ENCODE measurements at places on chromosomes 7 and 10.

- DNase-seq = no peak
These were observed 14.1 kb upstream of the PPA1 start for GRCh38 chr10:70247360-70247759.

DNA sequence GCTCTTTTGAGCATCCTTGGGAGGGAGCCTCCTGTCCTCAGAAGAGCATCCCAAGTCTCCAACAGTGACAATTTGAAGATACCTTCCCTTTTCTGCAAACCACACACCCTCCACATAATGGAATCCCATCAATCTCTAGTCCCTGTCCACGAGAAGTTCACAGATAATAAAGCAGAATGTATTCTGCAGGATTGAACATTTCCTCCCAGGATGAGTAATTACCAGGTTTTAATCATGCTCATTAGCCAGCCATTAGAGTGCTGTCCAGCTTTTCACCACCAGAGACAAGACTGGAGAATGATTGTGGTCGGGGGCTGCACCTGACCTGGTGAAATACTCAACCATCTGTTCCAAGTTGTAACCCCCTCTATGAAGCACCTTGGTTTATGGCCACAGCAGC is 958.6 kb downstream of the KCNMA1 start:
- DNase-seq = no peak

- DNase-seq = no peak
These were observed 679.3 kb upstream of the IGFBP3 start for GRCh38 chr7:46600340-46600739.

DNA sequence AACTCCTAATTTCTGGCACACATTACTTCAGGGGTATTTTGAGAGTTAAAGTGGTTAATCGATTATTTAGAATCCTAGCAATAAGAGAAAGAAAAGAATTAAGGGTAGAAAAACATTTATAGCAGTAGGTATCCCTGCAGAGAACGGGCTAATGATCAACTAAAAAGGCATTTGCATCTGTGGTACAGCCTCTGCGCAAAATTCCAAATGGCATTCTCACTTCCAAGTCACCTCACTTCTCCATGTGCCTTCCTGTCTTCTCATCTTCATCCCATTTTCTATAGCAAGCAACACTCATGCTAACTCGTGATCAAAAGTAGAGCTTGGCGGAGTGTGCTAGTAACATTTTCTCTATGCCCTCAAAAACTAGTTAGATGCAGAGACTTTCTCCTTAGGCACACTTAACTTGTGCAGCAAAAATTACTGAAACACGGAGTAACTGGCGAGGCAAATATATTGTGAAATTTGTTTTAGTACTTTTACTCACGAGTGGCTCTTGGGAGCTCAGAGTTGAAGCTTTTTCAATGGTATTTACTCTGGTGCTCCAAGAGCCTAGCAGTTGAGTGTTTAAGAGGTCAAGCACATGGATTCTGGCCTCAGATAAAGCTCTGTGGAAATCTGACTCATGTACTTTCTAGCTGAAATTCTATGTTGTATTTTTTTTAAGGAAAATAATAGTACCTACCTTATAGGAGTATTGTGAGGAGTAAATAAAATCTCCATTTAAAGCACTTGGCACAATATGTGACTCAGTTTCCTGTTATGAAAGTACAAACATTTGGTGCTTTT is 65.1 kb downstream of the MET start:
- no peak for DNase-seq

DNA sequence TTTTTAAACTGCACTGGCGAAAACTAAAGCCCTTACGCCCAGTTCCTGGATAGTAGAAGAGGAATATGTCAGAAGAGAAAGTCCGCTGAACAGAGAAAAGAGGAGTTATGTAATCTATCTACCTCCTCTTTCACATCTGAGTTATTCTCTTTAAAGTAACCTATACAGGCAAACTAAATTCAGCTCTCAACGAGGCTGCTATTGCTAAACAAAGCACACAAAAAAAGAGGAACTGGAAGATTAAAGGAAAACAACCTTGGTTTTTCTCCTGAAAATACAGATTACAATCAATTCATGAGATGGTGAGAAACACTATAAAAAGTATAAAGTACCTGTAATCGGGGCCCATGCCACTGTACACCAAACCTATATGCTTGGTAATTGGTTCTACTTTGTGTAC is 5.8 kb downstream of the PSMA2 start:
- DNase-seq = no peak

GRCh38 chr10:98374217-98374985 is 40.6 kb downstream of the PYROXD2 start:
- no peak for DNase-seq

DNA sequence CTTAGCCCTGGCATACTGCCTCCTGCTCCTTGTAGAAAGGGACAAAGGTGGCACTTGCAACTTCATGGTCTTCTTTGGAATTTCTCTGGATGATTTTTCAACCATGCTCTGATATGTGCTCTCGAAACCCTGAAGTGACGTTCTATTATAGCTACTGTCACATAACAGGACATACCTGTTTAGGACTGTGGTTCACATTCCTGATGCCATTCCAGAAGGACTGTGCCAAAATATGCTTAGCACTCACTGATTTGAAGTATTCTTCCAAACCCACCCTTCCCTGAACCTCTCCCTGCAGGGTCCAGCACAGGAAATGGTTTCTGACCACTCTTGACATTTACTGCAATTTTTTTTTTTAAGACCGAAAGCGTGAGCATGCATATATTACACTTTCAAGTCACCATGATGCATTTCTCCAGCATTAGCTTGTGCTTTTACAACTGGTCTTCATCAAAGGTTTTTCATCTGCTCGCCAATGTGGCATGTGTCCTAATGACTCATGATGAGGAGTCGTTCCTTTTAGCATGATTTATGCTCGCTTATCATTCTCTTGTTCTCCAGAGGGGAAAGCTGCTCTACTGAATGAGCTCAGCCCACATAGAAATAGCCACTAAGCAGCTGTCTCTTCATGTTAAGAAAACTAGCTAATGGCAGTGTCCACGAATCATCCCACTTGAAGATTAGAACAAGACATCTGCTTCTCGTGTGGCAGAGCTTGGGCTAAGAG is 135.2 kb downstream of the ADAM12 start:
- DNase-seq = no peak

DNA sequence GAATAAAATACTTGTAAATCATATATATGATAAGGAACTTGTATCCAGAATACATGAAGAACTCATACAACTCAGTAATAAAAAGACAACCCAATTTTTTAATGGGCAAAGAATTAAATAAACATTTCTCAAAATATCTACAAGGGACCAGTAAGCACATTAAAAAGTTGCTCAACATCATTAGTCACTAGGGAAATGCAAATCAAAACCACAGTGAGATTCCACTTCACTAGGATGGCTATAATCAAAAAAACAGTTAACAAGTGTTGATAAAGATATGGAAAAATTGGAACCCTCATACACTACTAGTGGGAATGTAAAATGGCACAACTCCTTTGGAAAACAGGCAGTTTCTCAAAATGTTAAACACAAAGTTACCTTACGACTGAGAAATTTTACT is 40.3 kb upstream of the YAE1 start:
- no peak for DNase-seq

GRCh38 chr7:5625938-5626337 is 155.5 kb downstream of the RNF216 start:
- DNase-seq = no peak

All from esophagus muscularis mucosa (tissue), 4 donors.